Foreskin keratinocyte (primary cell): ENCODE measurements at places on chromosomes 11 and 22. TPM values are rescaled to one million over a fixed set of nuclear protein-coding genes. Genes with fewer than 3 reads are reported as not detected.

Gene PIWIL4
- total RNA-seq = 0.35 and 0.41 TPM in 2 replicates

Gene TMEM191C
- 0.46 and 1.2 TPM in 2 replicates for total RNA-seq

Gene TM7SF2
- total RNA-seq = 8.2 and 12.7 TPM in 2 replicates

Gene LAMTOR1
- 140 and 151 TPM in 2 replicates for total RNA-seq

Gene CCDC15
- total RNA-seq = 4.8 and 5.7 TPM in 2 replicates

Gene PANX2
- 0.53 and 1.0 TPM in 2 replicates for total RNA-seq

Gene CHRDL2
- total RNA-seq = not detected in 2 replicates

Gene CALCB
- total RNA-seq = not detected in 2 replicates

Gene FREY1
- 0.14 and 0.31 TPM in 2 replicates for total RNA-seq
